ENCODE measurements at places on chromosomes 7 and 10. TPM values are rescaled to one million over a fixed set of nuclear protein-coding genes. Genes with fewer than 3 reads are reported as not detected.

- DNase-seq, result no peak
Measured at GRCh38 chr7:142104550-142105527, 6.7 kb upstream of the MGAM2 start.

Gene TAF5
- 9.8 TPM for total RNA-seq

Gene SDK1
- 1.1 TPM for total RNA-seq

DNA sequence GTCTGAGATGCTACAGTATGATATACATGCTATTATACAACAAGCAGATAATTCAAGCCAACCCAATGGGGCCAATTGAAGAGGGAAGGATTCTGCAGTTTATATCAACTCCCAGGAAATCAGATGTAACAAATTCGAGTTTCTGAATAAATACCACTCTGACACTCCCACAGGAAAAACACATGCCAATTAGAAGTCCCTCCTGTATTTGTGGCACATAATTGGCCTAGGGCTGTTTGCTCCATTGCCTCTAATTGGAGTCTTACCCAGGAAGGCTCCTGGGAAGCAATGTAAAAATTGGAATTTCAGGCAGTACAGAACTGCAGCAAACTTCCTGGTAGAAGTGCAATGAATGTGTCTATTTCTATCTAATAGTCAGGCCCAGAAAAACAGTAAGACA lies 4.7 kb downstream of the PPA1 start:
- no peak for DNase-seq

DNA sequence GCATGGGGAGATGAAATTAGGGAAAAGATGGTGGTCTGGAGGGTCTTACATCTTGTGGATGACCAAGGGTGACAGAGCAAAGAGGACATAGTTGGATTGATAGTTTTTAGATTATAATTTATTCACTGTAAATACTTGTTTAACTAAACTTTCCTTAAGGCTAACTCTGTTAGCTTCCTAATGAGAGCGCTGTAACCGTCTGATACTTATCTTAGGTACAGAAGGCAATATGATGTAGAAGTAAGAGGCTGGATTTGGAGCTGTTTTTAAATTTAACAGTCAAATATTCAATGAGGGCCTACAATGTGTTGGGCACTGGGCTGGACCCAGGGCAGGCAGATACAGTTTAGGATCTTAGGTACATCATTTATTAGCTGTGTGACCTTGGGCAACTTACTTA lies 36.0 kb downstream of the PRKAR2B start:
- DNase-seq, result no peak

- no peak for DNase-seq
Measured at GRCh38 chr7:69939317-69939716, 341.0 kb downstream of the AUTS2 start.

GRCh38 chr7:68613405-68613804 lies 984.9 kb upstream of the AUTS2 start:
- no peak for DNase-seq

DNA sequence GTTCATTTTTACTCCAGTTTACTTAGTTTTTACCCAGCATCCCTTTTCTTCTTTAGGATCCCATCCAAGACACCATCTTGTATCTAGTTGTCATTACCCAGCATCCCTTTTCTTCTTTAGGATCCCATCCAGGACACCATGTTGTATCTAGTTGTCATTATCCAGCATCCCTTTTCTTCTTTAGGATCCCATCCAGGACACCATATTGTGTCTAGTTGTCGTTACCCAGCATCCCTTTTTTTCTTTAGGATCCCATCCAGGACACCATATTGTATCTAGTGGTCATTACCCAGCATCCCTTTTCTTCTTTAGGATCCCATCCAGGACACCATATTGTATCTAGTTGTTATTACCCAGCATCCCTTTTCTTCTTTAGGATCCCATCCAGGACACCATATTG lies 63.4 kb upstream of the GJD4 start:
- no peak for DNase-seq

DNA sequence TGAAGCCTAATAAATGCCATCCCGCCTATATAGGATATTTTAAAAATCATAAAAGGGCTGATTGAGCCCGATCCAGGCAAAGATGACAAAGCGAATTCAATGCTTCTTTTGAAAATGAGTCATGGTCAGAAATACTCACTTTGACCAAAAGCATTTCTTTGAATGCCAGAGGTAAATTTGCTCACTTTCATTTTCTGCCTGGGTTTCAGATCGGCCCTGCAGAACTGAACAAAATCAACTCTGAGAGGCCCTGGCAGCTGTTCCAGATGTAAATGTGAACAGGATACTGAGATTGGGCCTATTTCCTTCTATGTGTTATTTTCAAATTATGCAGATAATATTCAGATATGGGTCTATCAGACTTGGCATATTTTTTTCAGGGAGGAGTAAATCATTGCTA lies 114.8 kb upstream of the ARID5B start:
- DNase-seq, result peak; percentile 19

- DNase-seq, result no peak
Measured at GRCh38 chr10:73339436-73339835, 19.2 kb downstream of the CFAP70 start.

Gene PNLIP
- total RNA-seq, result not detected

GRCh38 chr10:68406111-68406814 lies 814 bp downstream of the RUFY2 start:
- peak; percentile 8 for DNase-seq

- DNase-seq, result no peak
Measured at GRCh38 chr7:68321776-68322496, 1276.3 kb upstream of the AUTS2 start.

Gene NPTX2
- total RNA-seq, result 2.0 TPM

Gene GPR146
- 0.72 TPM for total RNA-seq

Gene GNAI1
- total RNA-seq, result 26.4 TPM

Gene UNC5B
- 50.9 TPM for total RNA-seq

DNA sequence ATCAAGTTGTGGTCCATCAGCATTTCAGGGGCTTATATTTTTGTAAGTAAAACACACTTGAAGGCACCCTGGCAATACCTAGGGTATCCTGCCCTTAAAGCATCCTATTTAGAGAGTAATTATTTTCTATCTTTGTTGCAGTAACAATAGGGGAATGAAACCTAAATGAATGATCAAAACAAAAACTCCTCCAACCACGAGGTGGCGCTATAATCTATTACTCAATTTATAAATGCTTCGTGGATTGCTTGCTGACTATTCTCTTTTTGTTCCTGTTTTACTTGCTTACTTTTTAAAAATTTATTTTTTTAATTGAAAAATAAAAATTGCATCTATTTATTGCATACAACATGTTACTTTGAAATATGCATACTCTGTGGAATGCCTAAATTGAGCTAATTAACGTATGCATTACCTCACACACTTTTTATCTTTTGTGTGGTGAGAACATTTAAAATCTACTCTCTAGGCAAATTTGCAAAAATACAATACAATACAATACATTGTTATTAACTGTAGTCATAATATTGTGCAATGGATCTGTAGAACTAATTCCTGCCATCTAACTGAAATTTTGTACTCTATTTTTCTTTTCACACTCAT lies 147.7 kb upstream of the BMPER start:
- DNase-seq, result peak; percentile 49

DNA sequence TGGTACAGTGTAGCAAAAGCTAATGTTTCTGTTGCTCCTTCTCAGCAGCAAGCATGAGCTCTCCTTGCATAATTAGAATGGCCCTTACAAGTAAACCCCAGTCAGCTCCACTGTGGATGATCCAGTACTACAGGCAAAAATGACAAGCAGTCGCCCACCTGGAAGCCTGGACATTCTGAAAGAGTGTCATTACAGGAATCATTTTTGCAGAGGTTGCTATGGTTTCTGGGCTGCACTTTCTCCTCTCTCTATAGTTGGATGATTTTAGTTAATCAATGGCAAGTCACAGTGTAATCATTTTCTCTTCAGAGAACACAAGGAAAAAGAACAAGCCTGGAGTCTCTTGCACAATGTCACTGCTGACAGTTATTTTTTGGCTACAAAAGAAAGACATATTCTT lies 102.9 kb upstream of the MYO3A start:
- DNase-seq, result no peak

GRCh38 chr7:95715274-95715673 lies 57.1 kb upstream of the DYNC1I1 start:
- no peak for DNase-seq

GRCh38 chr10:49076741-49077521 lies 38.4 kb downstream of the VSTM4 start:
- no peak for DNase-seq

GRCh38 chr10:119306514-119306951 lies 99.2 kb downstream of the GRK5 start:
- DNase-seq, result no peak

- DNase-seq, result no peak
Measured at GRCh38 chr7:44460325-44460724, 30.1 kb downstream of the NUDCD3 start.

Gene SPDYE2B
- total RNA-seq, result not detected

Gene RASSF4
- total RNA-seq, result 0.63 TPM

DNA sequence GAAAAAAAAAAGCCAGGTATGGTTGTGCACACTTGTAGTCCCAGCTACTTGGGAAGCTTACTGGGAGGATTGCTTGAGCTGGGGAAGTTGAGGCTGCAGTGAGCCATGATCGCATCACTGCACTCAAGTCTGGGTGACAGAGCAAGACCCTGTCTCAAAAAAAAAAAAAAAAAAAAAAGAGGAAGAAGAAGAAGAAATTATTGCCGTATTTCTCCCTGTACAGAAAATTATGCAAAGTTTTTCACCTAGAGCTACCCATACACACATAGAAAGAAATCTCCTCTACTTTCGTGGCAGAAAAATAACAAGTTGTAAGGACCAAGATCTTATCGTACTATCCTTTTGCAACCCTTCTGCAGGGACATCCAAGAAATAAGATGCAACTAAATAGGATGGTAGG lies 25.5 kb downstream of the AKR1B1 start:
- no peak for DNase-seq

- DNase-seq, result no peak
Measured at GRCh38 chr10:23558361-23558799, 119.5 kb downstream of the OTUD1 start.

DNA sequence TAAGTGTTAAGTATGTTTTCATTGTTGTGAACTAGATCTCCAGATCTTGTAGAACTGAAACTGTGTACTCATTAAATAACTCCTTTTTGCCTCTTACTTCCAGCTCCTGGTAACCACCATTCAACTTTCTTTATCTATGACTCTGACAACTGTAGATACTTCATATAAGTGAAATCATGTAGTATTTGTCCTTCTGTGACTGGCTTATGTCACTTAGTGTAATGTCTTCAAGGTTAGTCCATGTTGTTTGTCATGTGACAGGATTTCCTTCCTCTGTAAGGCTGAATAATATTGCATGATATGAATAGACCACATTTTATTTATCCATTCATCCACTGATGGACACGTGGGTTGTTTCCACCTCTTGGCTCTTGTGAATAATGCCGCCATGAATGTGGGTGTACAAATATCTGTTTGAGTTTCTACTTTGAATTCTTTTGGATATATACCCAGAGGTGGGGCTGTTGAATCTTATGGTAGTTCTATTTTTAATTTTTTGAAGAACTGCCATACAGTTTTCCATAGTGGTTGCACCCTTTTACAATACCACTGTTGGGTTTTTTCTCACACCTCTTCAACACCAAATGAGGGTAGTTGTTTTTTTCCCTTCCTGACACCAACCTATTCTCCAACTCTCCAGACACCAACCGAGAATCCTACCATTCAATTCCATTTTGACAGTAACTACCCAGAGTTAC lies 10.7 kb upstream of the FMC1 start:
- DNase-seq, result no peak

Gene TWNK
- total RNA-seq, result 14.3 TPM

- no peak for DNase-seq
Measured at GRCh38 chr10:12006671-12007070, 35.9 kb downstream of the UPF2 start.

DNA sequence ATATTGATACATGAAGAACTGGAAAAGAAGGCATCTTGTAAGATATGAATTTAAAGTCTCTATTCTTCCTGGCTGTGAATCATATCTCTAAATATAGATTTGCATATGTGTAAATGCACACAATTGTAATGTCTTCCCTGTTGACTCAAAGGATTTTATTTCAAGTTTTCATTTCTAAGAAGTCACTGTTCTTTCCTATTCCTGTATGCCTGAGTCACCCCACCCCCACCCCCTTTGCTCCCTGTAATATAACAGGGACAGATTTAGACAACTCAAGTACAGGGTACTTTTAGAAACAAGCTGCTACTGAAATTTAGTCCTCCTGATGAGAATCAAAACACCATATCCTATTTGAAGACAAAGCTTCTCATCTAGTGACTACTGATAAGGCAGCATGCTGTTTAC lies 43.0 kb upstream of the HECTD2 start:
- DNase-seq, result no peak

GRCh38 chr7:85781606-85782005 lies 594.8 kb upstream of the SEMA3D start:
- DNase-seq, result no peak

Gene PLEKHS1
- not detected for total RNA-seq

- no peak for DNase-seq
Measured at GRCh38 chr7:55690-56248, 136.6 kb upstream of the FAM20C start.

- DNase-seq, result no peak
Measured at GRCh38 chr10:22344781-22345300, 455 bp upstream of the SPAG6 start.

Gene MMP21
- total RNA-seq, result not detected

DNA sequence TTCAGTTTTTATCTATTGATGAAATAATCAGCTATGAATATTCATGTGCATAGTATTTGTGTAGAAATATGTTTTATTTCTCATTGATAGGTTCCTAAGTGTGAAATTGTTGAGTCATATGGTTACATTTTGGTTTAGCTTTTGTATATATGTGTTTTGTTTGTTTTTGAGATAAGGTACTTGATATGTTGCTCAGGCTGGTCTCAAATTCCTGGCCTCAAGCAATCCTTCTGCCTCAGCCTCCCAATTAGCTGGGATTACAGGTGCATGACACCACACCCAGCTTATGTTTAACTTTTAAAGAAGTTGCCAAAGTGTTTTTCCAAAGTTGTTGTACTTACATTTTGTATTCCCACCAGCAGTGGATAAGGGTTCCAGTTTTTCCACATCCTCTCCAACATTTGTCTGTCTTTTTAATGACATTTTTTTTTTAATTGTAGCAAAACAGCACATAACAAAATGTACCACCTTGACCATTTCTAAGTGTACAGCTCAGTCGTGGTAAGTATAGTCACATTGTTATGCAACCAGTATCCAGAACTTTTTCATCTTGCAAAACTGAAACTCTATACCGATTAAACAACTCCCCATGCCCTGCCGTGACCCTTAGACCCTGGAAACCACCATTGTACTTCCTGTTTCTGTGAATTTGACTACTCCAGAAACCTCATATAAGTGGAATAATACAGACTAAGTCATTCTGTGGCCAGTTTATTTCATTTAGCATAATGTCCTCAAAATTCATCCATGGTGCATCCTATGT lies 12.6 kb upstream of the UBE2D1 start:
- DNase-seq, result no peak

Gene ZDHHC4
- 70.9 TPM for total RNA-seq
